Small intestine (tissue), 16 donors: ENCODE measurements at places on chromosomes 2 and 18.
A peak's percentile ranks its signal among the peaks of the same experiment; 100 is the strongest.

GRCh38 chr2:232781765-232782164 lies 5.4 kb upstream of the KCNJ13 start:
- H3K4me1 ChIP-seq: peaks cover 20% of the 10 kb centered on the region
- H3K36me3 ChIP-seq: no peaks in the 10 kb centered on the region
- no peak overlapping the region for H3K4me3 ChIP-seq
- no peak overlapping the region for H3K27ac ChIP-seq
- H3K27me3 ChIP-seq: no peaks in the 10 kb centered on the region
- peak; percentile 56 for DNase-seq

GRCh38 chr2:112685271-112685884 lies 35.4 kb upstream of the NT5DC4 start:
- DNase-seq: no peak
- no peaks in the 10 kb centered on the region for H3K27me3 ChIP-seq
- H3K27ac ChIP-seq: no peak overlapping the region

- H3K27ac ChIP-seq: no peak overlapping the region
- no peak for DNase-seq
- no peaks in the 10 kb centered on the region for H3K27me3 ChIP-seq
- H3K4me1 ChIP-seq: no peaks in the 10 kb centered on the region
- no peaks in the 10 kb centered on the region for H3K36me3 ChIP-seq
- H3K4me3 ChIP-seq: no peak overlapping the region
Observed at GRCh38 chr2:172012677-172013391, 13.1 kb downstream of the METAP1D start.

DNA sequence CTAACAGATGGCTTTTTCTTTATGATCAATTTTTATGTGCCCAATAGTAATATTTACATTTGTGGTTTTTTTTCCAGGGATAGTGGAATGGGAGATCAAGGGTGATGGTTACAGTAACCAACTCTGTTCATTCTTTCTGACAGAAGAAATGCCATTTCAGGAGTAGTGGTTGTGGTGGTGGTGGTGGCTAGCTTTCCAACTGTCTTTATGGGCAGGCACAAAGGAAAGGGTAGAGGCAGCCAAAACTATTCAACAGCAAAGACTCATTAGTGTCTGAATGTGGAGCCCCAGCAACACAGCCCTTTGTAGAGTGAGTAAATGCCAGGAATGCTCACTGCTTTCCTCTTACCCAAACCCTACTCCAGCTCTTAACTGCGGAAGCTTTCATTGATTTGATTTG lies 227.7 kb downstream of the RND3 start:
- no peak for DNase-seq
- no peaks in the 10 kb centered on the region for H3K36me3 ChIP-seq
- no peak overlapping the region for H3K27ac ChIP-seq
- H3K27me3 ChIP-seq: no peaks in the 10 kb centered on the region
- H3K4me1 ChIP-seq: no peaks in the 10 kb centered on the region

- no peak overlapping the region for H3K4me3 ChIP-seq
- H3K4me1 ChIP-seq: peaks cover 10% of the 10 kb centered on the region
- no peak for DNase-seq
- H3K27ac ChIP-seq: no peak overlapping the region
Observed at GRCh38 chr2:28357055-28357454, 35.6 kb upstream of the FOSL2 start.

DNA sequence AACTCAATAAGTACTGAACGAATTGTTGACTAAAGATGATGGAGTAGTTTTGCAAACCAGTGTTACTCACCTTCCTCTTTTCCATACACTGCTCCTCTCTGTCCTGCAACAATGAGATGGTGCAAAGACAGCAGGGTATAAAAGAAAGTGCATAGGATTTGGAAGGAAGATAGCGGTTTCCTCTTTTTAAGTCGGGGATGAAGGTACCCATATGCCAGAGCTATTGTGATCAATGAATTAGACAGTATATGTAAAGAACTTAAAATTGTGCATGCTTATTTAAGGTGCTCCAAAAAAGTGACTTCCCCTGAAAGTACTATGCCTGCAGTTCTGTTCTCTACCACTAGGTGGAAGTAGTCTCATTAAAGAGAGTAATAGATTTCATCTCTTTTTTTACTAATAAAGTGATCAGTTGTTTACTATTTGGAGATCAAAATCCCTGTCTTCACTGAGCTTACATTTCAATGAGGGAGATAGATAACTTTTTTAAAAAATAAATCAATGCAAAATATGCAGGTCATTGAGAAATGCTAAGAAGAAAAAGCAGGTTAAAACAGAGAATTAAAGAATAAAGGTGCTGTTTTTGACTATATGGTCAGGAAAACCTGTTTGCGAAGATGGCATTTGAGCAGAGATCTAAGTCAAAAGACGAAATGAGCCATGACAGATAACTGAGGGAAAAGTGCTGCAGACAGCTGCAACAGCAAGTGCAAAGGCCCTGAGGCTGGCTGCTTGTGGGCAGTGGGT lies 339.7 kb upstream of the SLC14A2 start:
- H3K4me1 ChIP-seq: no peaks in the 10 kb centered on the region
- no peak overlapping the region for H3K4me3 ChIP-seq
- no peaks in the 10 kb centered on the region for H3K27me3 ChIP-seq
- DNase-seq: peak; percentile 27
- no peak overlapping the region for H3K27ac ChIP-seq

DNA sequence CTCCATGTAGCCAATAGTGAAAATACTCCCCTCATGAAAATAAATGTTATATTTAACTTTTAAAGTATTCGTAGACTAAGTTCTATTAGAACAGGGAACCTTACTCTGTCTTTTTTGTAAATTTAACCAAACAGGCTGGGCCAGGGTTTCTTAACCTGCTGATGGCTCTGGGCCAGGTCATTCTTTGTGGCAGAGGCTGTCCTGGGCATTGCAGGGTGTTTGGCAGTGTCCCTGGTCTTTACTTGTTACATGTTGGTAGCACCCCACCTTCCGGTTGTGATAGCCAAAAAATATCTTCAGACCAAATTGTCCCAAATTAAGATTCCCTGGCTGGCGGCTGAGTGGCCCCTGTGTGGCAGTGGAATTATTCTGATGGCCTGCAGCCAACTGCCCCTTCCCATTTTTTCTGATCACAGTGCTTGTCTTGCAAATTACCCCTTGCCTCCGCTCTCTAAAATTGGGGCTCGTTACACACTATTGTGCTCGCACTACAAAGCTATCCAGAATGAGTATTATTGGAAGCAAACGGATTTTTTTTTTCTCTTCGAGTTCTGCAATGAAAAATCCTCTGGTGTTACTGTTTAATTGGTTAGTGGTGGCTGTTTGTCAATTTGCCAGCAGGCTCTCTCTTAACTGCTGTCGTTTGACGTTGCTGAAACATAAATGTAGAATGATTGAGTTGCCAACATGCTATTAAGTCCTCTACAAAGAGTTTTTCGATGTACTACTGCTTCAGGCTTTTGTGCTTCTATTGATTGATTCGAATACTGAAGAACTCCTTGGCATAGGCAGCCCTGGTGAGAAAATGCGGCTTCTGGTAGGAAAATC lies 216.9 kb downstream of the SH3RF3 start:
- DNase-seq: no peak
- no peaks in the 10 kb centered on the region for H3K27me3 ChIP-seq
- no peaks in the 10 kb centered on the region for H3K36me3 ChIP-seq
- H3K4me1 ChIP-seq: no peaks in the 10 kb centered on the region

- peaks cover 13% of the 10 kb centered on the region for H3K4me1 ChIP-seq
- no peak overlapping the region for H3K27ac ChIP-seq
- H3K27me3 ChIP-seq: no peaks in the 10 kb centered on the region
- H3K36me3 ChIP-seq: no peaks in the 10 kb centered on the region
- no peak overlapping the region for H3K4me3 ChIP-seq
- DNase-seq: no peak
Observed at GRCh38 chr18:21051620-21052019, 60.0 kb downstream of the ROCK1 start.

DNA sequence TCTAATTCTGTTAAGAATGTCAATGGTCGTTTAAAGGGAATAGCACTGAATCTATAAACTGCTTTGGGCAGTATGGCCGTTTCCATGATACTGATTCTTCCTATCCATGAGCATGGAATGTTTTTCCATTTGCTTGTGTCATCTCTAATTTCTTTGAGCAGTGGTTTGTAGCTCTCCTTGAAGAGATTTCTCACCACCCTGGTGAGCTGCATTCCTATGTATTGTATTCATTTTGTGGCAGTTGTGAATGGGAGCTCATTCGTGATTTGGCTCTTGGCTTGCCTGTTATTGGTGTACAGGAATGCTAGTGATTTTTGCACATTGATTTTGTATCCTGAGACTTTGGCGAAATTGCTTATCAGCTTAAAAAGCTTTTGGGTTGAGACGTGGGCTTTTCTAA lies 38.3 kb upstream of the WDR75 start:
- no peak overlapping the region for H3K4me3 ChIP-seq
- H3K27ac ChIP-seq: no peak overlapping the region
- no peaks in the 10 kb centered on the region for H3K36me3 ChIP-seq
- no peaks in the 10 kb centered on the region for H3K27me3 ChIP-seq
- DNase-seq: no peak
- H3K4me1 ChIP-seq: no peaks in the 10 kb centered on the region

DNA sequence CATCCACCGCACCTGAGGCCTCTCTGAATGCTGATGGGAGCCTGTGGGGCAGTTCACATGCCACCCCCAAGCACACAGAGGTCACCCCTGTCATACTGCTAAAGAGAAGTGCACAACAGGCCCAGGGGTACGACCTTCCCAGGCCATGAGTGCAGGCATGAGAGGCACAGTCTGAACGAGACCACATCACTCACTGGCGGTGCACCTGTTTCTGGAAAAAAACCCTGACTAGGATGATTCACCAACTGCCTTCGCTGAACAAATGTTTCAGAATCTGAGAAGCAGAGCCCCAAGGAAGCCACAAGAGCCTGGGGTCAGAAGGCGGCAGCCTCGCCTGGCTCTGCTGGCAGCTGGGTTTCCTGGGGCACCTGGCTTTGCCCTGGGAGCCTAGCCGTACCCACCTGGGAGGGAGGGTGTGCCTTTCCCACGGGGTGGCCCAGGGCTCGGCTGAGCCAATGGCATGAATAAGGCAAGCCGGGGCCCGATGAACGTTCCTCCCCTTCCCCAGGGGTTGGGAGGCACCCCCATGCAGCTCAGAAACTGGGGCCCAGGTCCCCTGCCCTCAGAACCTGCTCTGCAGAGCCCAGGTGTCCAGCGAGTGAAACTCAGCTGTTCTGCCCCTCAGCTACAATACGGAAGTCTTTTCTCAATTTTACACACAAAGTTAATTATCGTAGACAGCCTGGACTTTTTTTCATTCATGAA lies 73.8 kb downstream of the HDAC4 start:
- H3K4me3 ChIP-seq: no peak overlapping the region
- H3K36me3 ChIP-seq: peaks cover 18% of the 10 kb centered on the region
- no peaks in the 10 kb centered on the region for H3K27me3 ChIP-seq
- H3K4me1 ChIP-seq: peaks cover 25% of the 10 kb centered on the region

- H3K4me3 ChIP-seq: no peak overlapping the region
- no peaks in the 10 kb centered on the region for H3K36me3 ChIP-seq
- H3K27ac ChIP-seq: no peak overlapping the region
- no peaks in the 10 kb centered on the region for H3K27me3 ChIP-seq
- DNase-seq: no peak
Observed at GRCh38 chr2:166671801-166672200, 177.8 kb upstream of the SCN7A start.

DNA sequence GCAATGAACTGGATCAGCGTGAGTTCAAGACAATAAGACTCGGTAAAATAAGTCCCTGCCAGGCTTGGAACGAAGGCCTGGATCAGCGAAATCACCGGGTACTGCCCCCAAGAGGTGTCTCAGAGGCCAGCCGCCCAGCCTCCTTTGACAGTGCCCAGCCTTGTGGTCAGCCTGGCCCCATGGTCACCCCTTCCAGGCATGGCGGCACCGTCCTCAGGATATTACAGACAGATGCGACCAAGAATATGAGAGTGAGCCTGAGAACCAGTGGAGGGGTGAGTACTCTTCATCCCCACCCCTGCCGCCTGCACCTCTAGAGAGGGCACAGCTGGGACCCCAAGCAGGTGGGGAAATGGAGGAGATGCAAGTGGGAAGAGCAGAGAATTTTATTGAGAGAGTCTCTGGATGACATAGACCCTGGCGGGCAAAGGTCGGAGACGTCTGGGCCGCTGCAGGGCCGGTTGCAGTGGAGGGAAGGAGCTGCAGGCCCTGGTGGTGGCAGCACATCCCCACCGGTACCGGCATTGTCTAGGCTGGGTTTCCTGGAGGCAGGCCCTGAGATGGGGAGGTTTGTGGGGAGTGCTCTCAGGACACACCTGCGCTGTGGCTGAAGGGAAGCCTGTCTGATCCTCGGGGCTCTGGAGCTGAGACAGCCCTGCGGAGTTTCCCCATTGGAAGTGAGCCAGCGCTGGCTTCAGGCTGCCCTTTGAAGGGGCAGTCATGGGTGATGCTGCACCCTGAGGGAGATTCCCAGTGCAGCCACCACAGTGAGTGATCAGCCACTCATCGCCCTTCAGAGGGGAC lies 190.0 kb downstream of the SEPTIN10 start:
- no peaks in the 10 kb centered on the region for H3K4me1 ChIP-seq
- H3K36me3 ChIP-seq: no peaks in the 10 kb centered on the region
- H3K27me3 ChIP-seq: peaks cover 2% of the 10 kb centered on the region
- no peak overlapping the region for H3K27ac ChIP-seq
- DNase-seq: peak; percentile 49

DNA sequence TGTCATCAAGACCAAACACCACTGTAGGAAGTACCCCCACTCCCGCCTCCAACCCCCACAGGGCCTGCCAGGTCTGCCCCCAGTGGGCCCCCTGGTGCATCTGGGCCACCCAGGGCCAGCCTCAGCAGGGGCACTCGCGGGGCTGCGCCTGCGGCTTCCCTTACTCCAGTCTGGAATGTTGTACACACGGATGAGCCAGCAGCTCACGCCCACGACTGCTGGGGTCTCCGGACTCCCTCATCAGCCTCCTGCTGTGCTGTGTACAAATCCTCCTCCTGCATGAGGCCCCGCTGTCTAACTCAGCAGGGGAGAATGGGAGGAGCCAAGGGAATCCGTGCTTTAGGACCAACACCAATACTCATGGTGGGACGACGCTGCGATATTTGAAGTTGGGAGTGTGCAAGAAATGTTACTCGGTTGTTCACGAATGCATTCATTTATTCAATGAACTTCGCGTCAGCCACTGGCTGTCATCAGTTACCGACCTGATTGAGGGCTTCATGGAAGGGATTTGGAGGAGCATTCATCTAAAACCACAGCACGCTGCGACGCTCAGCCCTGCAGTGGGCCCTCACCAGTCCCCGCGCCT lies 654 bp upstream of the ASB1 start:
- DNase-seq: no peak
- peak overlapping the region; percentile 94 for H3K27ac ChIP-seq
- no peaks in the 10 kb centered on the region for H3K27me3 ChIP-seq
- no peaks in the 10 kb centered on the region for H3K36me3 ChIP-seq
- peak overlapping the region; percentile 69 for H3K4me3 ChIP-seq
- H3K4me1 ChIP-seq: no peaks in the 10 kb centered on the region

DNA sequence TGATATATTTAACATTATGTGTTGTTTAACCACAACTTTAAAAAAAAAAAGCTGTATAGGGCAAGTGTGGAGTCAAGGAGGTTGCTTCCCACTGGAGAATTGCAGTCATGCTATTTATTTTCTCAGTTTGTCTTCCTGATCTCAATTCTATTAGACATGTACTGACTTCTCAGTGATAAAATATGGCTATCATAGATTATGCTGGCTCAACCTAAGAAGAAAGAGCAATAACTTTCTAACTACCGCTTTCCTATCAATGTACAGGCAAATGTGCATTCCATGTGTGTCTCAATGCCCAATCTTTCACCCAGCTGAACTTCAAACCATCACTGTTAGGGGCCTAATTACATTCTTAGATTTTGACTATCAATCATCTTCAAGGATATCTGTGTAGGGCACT lies 201.4 kb downstream of the CTNNA2 start:
- DNase-seq: no peak
- H3K4me3 ChIP-seq: no peak overlapping the region
- no peaks in the 10 kb centered on the region for H3K4me1 ChIP-seq
- no peaks in the 10 kb centered on the region for H3K27me3 ChIP-seq
- no peak overlapping the region for H3K27ac ChIP-seq
